ENCODE measurements at places on chromosomes 7 and 10.

- no peak overlapping the region for H3K4me3 ChIP-seq
- no peak overlapping the region for H3K27ac ChIP-seq
- H3K4me1 ChIP-seq, result no peaks in the 10 kb centered on the region
- H3K27me3 ChIP-seq, result no peaks in the 10 kb centered on the region
- no peak for DNase-seq
- no peaks in the 10 kb centered on the region for H3K36me3 ChIP-seq
Measured at GRCh38 chr7:151187409-151188251, 580 bp upstream of the ASB10 start.

- DNase-seq, result no peak
- H3K4me1 ChIP-seq, result no peaks in the 10 kb centered on the region
- no peak overlapping the region for H3K27ac ChIP-seq
- H3K27me3 ChIP-seq, result no peaks in the 10 kb centered on the region
- no peak overlapping the region for H3K4me3 ChIP-seq
- no peaks in the 10 kb centered on the region for H3K36me3 ChIP-seq
Measured at GRCh38 chr7:69184339-69184738, 413.9 kb upstream of the AUTS2 start.

- no peak overlapping the region for H3K27ac ChIP-seq
- no peaks in the 10 kb centered on the region for H3K36me3 ChIP-seq
- H3K4me3 ChIP-seq, result no peak overlapping the region
- H3K4me1 ChIP-seq, result no peaks in the 10 kb centered on the region
- no peaks in the 10 kb centered on the region for H3K27me3 ChIP-seq
- DNase-seq, result no peak
Measured at GRCh38 chr7:105713488-105714465, 132.5 kb upstream of the EFCAB10 start.

DNA sequence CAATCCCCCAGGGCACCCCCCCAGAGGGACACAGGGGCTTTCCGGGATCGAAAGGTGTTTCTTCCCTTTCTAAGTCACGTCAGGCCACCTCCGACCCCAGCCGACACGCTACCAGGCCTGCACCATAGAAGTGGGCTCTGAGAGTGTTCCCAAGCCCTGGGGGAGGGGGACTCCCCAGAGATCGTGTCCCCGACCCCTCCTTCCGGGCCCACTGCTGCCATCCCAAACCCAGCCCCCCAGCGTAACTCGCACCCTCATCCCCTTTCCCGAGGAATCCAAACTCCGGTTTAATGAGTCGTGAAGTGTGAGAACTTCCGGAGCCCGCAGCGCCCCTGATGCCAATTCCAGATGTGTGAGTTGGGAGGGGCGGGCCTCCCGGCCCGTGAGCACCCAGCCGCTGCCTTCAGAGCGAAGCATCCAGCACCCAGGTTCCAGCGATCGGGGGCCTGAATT lies 11.3 kb downstream of the UNCX start:
- no peaks in the 10 kb centered on the region for H3K36me3 ChIP-seq
- no peak overlapping the region for H3K27ac ChIP-seq
- no peak overlapping the region for H3K4me3 ChIP-seq
- DNase-seq, result no peak
- peaks cover 17% of the 10 kb centered on the region for H3K4me1 ChIP-seq

DNA sequence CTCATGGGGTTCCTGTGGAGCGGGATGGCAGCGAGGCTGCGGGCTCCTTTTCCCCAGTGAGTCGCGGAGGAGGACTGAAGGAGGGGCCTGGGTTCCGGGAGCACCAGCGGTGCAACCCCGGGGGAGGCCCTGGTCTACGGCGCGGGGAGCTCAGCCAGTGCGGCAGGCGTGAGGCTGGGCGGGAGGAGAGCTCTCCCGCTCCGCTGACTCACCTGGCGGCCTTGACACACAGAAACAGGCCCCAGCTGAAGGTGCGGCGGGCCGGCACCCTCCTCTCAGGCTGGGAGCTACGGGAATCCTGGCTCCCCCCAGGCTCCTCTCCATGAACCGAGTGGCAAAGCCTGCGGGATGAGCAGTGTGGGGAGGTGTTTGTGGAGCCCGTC lies 6.8 kb upstream of the NOM1 start:
- no peak overlapping the region for H3K27ac ChIP-seq
- H3K27me3 ChIP-seq, result no peaks in the 10 kb centered on the region
- H3K36me3 ChIP-seq, result no peaks in the 10 kb centered on the region

DNA sequence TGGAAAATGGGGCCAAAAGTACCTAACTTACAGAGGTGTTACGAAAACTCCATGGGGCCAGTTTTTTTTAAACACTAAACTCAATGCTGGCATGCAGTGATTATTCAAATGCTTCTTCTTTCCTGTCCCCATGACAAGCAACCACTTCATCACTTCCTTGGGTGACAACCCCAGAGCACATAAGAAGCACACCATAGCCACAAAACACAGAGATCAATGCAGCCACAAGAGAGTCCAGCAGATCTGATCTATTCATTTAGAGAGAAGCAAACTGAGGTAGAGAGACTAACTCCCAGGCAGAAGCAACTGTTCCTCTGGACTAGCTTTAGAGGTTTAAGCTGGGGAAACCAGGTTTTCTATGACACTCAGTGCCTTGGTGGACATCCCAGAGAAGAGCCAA lies 180.0 kb downstream of the GRID1 start:
- no peak overlapping the region for H3K27ac ChIP-seq
- H3K4me3 ChIP-seq, result no peak overlapping the region
- H3K27me3 ChIP-seq, result no peaks in the 10 kb centered on the region
- no peaks in the 10 kb centered on the region for H3K4me1 ChIP-seq

DNA sequence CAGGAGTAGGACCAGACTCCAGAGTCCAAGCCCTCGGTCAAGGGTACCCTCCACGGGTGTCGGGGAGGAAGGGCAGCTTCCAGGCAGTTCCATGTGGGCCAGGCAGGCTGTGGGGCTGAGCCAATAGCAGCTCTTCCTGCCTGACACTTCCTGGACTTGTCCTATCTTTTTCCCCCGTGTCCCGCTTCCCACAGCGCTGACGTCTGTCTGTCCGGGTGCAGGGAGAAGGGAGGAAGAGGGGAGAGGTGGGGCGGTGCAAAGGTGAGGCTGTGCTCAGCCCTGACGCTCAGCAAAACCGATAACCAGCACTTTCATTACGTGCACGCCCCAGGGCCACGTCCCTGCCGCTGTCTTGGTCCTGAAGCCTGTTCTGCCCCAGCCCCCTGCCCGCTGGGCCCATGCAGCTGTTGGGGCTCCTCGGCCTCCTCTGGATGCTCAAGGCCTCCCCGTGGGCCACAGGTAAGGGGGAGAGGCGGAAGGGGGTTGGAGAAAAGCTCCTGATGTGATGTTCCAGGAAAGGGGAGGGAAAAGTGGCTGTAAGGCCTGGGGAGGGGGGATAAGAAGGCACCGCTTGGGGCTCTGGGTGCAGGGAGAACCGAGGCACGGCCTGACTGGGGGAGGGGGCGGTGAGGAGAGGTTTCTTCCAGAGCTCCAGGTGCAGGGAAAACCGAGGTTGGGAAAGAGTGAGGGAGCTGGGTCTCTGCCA lies at the start of gene MUC3A:
Gene MUC3A, plus strand, starts transcription at position 308 of the 706 bp plus-strand sequence. Its CDS starts 91 bp downstream, at position 399.
- H3K36me3 ChIP-seq, result no peaks in the 10 kb centered on the region
- H3K27me3 ChIP-seq, result peaks cover 23% of the 10 kb centered on the region
- H3K27ac ChIP-seq, result no peak within 1 kb of the TSS
- H3K4me3 ChIP-seq, result no peak within 1 kb of the TSS
- DNase-seq, result no peak

GRCh38 chr7:111076205-111076604 lies 14.7 kb upstream of the LRRN3 start:
- H3K27ac ChIP-seq, result no peak overlapping the region
- H3K4me1 ChIP-seq, result no peaks in the 10 kb centered on the region
- no peaks in the 10 kb centered on the region for H3K27me3 ChIP-seq
- no peak for DNase-seq
- no peaks in the 10 kb centered on the region for H3K36me3 ChIP-seq

GRCh38 chr7:4835398-4836205 lies 26.2 kb downstream of the PAPOLB start:
- H3K27ac ChIP-seq, result no peak overlapping the region
- DNase-seq, result no peak
- no peak overlapping the region for H3K4me3 ChIP-seq
- H3K36me3 ChIP-seq, result no peaks in the 10 kb centered on the region

GRCh38 chr7:83925860-83926259 lies 268.7 kb downstream of the SEMA3A start:
- no peak overlapping the region for H3K27ac ChIP-seq
- no peak overlapping the region for H3K4me3 ChIP-seq
- H3K36me3 ChIP-seq, result no peaks in the 10 kb centered on the region
- H3K4me1 ChIP-seq, result no peaks in the 10 kb centered on the region
- H3K27me3 ChIP-seq, result no peaks in the 10 kb centered on the region

- no peak for DNase-seq
- H3K4me1 ChIP-seq, result no peaks in the 10 kb centered on the region
- no peak overlapping the region for H3K4me3 ChIP-seq
- no peak overlapping the region for H3K27ac ChIP-seq
Measured at GRCh38 chr7:30224511-30225062, 59.8 kb upstream of the ZNRF2 start.

- no peak overlapping the region for H3K27ac ChIP-seq
- H3K4me3 ChIP-seq, result no peak overlapping the region
- peak; percentile 11 for DNase-seq
- H3K4me1 ChIP-seq, result peaks cover 8% of the 10 kb centered on the region
- H3K27me3 ChIP-seq, result peaks cover 16% of the 10 kb centered on the region
Measured at GRCh38 chr10:44384601-44385025, 284 bp downstream of the CXCL12 start.

DNA sequence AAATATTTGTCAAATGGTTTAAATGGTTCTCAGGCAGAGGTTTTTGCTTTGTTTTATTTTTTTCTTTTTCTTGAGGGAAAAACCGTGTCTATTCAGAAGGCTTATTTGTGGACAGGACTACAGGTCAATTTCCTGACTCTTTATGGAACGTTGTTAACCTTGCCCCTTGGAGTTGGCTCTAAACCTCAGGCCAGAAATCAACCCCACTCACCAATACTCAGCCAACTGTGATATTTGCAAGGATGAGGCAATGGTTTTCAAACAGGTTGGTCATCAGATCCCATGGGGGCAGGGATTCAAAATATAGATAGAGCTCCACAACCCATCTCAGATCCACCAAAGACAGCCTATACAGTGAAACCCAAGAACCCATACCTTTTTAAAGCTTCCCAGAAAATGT lies 10.2 kb downstream of the PDLIM1 start:
- no peaks in the 10 kb centered on the region for H3K27me3 ChIP-seq
- DNase-seq, result no peak
- H3K4me3 ChIP-seq, result no peak overlapping the region
- H3K4me1 ChIP-seq, result no peaks in the 10 kb centered on the region
- H3K36me3 ChIP-seq, result no peaks in the 10 kb centered on the region
- no peak overlapping the region for H3K27ac ChIP-seq

DNA sequence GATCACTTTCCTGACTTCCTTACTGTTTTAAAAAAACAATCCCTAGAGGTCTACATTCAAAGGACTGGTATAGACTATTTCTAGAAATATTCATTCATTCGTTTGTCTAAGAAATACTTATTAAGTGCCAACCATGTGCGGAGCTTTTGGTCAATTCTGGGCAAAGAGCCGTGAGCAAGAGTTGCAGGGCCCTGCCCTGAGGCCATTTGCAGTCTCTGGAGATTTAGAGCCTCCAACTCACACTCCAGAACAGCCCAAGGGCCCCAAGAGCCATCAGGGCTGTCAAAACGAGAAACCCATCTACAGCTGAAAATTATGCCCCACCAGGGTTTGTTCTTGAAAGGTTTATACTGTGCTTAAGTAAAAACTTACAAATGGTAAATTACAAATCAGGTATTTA lies 16.2 kb downstream of the WDR91 start:
- H3K27ac ChIP-seq, result no peak overlapping the region
- peaks cover 3% of the 10 kb centered on the region for H3K4me1 ChIP-seq
- peaks cover 75% of the 10 kb centered on the region for H3K36me3 ChIP-seq
- no peak for DNase-seq
- H3K4me3 ChIP-seq, result no peak overlapping the region

GRCh38 chr7:41867639-41868280 lies 164.9 kb upstream of the INHBA start:
- no peaks in the 10 kb centered on the region for H3K36me3 ChIP-seq
- H3K27ac ChIP-seq, result no peak overlapping the region
- H3K27me3 ChIP-seq, result no peaks in the 10 kb centered on the region

Measured in adrenal gland (tissue), 19 donors.